SK-N-MC (cell line): ENCODE measurements at places on chromosomes 1 and 21.

- DNase-seq, result no peak
Observed at GRCh38 chr1:234216116-234216703, 157.0 kb upstream of the COA6 start.

GRCh38 chr1:18880585-18880984 lies 21.1 kb upstream of the TAS1R2 start:
- no peak for DNase-seq

DNA sequence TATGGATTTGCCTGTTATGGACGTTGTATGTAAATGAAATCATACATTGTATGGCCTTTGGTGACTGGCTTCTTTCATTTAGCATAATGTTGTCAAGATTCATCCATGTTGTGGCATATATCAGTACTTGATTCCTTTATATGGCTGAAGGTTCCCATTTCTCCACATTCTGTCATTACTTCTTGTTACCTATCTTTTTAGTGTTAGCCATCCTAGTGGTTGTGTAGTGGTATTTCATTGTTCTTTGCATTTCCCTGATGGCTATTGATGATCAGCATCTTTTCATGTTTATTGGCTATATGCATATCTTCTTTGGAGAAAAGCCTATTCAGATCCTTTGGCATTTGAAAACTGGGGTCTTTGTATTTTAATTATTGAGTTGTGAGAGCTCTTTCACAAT lies 39.8 kb upstream of the PODN start:
- DNase-seq, result no peak

- DNase-seq, result no peak
Observed at GRCh38 chr1:116698244-116698595, 30.7 kb upstream of the IGSF3 start.

DNA sequence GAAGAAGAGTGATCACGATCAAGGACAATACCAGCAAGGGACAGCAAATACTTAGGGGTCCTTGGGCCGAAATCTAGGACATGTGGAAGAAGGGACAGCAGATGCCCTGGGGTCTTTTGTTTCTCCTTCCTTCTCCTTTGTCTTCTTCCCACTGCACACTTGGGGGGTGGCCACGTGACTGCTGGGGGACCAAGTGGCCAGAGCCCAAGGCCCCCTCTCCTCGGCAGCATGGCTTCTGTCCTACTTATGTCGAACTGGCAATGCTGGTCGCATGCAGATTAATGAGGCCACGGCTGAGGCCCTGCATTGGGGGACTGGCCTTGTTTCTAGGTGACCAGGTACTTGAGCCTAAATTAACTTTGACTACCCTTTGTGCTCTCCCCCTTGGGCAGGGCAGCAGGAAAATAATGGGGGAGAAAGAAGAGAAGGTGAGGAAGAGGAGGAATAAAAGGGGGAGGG lies 83.0 kb downstream of the GRIK3 start:
- no peak for DNase-seq

- no peak for DNase-seq
Observed at GRCh38 chr1:145720556-145720877, 1.2 kb downstream of the CD160 start.

GRCh38 chr21:46284077-46284644 lies 1.2 kb downstream of the MCM3AP start:
- no peak for DNase-seq

DNA sequence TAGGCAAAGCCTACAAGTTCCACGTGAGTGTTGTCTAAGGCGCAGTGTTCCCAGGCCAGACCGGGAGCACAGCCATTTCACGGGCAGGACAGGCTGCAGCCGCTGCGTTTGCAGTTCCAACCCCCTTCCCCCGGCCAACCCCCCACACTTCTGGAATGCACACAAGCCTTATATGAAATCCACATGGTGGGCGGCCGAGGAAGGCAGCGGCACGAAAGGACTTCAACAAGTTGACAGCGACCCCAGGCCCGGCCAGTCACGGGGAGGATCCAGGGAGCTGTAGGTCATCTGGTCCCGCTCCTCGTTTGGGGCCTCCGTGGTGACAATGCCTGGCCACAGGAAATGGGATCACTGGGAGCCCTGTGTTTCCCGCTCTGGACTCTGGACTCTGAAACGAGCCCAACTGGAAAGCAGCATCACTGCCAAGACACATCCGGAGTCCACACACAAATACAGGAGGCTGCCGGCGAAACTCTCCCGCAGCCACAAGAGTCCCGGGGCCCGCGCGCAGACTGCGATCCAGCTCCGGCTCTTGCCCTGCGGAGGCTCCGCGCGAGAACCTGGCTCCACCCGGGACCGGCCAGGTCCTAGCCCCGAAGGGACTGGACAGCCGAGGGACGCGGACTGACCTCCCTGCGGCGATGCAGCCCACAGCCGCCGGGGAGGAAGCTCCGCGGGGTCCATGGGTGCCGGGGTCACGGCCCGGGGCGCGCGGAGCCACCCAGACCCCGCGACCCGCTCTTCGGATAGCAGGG lies 794 bp downstream of the NID1 start:
- no peak for DNase-seq

- no peak for DNase-seq
Observed at GRCh38 chr1:188763541-188763940, 1714.1 kb downstream of the BRINP3 start.

DNA sequence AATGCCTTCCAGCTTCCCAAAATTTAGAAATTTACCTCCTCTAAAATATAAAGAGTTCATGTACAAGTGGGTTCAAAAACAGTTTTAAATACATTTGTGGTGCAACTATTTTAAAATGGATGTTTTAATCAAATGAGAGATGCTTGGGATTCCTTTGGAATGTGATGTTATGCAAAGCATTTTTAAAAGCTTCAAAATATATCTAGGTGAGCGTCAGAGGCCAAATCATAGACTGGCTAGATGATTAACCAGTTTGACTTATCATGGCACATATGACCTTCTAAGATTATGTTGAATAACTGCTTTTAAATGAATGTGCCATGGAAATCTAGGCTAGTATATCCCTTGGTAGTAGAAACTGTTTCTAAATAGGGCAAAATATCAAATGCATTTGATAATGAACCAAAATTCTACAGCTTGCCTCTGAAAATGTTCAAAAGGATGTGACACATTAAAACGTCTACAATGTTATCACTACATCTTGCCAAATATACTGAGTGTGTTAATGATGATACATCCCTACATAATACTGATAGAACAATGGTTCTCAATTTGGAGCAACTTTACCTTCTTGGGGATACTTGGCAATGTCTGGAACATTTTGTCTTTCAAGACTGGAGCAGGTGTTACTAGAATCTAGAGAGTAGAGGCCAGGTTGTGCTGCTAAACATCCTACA lies 650.9 kb upstream of the ADGRL2 start:
- DNase-seq, result no peak

DNA sequence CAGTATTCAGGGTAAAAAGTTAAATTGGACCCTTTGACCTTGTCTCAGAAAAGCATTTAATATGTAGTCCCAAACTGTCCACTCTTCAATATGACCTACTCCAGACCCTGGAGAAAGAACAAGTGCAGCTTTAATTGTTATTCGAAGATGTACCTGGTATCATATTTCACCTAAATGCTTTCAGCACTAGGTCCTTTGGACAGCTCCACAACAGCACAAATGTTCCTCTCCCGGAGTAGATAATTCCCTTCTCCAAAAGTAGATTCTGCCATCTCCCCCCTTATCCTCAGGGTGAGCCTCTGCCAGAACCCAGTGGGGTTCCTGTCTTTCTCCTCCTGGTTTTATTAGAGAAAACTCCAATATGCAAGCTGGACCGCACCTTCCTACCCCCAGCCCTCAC lies 104.5 kb upstream of the AJAP1 start:
- DNase-seq, result no peak

DNA sequence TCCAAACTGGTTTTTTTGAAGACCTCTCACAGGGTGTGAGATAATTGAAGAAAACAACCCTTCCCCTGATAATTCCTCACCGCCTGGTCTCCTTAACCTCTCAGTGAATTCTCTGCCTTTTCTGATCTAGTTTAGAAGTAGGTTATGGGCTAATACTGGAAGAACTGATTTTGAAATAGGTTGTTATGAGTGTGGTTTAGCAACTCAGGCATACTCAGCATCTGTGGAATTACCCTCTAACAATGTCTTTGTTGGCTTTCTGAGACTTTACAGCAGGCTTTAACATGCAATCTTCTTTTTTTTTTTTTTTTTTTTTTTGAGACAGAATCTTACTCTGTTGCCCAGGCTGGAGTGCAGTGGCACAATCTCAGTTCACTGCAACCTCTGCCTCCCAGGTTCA lies 10.3 kb upstream of the PLD5 start:
- no peak for DNase-seq

GRCh38 chr1:14812189-14812588 lies 213.7 kb downstream of the KAZN start:
- no peak for DNase-seq

DNA sequence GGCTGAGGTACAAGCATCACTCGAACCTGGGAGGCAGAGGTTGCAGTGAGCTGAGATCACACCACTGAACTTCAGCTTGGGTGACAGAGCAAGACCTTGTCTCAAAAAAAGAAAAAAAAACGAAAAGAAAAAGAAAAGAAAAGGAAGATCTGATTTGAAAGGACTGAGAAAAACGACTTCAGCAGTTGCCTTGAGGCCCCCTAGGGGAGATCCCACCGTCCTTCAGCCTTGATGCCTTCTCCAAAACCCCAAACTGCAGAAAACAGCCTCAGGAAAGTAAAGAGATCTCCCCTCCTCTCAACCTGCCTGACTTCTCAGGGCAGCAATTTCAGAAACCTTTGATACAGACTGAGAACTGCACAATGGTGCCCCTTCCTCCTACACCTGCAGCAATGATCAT lies 50.9 kb upstream of the BCAR3 start:
- DNase-seq, result no peak

- no peak for DNase-seq
Observed at GRCh38 chr1:32014199-32014947, 705 bp downstream of the KHDRBS1 start.

DNA sequence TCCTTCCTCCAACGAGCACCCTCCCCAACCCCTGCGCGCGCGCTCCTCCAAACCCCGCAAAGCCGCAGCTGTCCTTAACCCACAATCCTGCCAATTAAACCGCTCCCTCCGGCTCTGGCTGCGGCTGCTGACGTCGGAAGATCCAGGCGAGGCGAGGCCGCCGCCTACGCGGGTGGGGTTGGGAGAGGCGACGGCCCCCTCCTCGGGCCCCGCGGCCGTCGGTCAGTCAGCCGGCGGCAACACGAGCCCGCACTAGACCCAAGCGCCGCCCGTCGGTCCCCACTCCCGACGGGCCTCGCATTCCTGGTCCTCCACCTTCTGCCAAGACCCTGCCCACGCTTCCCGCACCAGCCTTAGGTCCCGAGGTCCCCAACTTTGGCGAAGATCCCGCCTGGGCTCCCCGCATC lies 75.4 kb downstream of the VWA5B1 start:
- DNase-seq, result no peak

DNA sequence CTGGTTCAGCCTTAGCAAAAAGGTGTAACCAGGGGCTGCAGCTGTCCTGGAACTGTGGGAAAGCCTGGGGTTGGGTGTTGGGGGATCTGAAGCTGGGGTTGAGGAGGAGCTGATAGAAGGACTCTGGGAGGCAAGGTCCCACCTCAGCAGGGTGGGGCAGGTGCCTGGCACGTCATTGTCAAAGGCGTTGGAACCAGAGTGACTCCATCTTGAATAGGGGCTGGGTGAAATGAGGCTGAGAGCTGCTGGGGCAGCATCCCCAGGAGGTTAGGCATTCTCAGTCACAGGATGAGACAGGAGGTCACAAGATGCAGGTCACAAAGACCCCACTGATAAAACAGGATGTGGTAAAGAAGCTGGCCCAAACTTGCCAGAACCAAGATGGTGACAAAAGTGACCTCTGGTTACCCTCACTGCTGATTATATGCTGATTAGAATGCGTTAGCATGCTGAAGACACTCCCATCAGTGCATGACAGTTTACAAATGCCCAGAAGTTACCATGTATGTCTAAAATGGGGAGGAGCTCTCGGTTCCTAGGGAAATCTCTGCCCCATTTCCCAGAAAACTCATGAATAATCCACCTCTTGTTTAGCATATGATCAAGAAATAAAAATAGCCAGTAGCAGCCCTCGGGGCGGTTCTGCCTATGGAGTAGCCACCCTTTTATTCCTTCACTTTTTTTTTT lies 85.4 kb downstream of the IER5 start:
- no peak for DNase-seq

- DNase-seq, result no peak
Observed at GRCh38 chr1:64194168-64195080, 9.0 kb upstream of the UBE2U start.

- DNase-seq, result no peak
Observed at GRCh38 chr1:204192046-204192445, 4.2 kb downstream of the KISS1 start.

DNA sequence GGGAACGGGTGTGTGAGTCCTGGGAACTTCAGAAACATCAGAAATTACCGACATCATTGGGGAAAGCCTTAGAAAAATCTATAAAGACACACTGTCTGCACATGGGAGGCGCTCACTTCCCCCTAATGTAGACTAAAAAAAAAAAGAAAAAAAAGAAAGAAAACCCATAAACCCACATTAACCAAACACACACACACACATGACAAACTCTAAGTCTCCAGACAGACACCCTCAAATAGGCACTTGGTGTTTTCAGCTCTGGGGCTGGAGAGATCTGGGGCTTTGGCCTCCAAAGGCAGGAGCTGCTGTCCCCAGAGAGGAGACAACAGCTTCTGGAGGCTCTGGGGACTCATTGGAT lies 13.2 kb upstream of the SDHB start:
- DNase-seq, result no peak

DNA sequence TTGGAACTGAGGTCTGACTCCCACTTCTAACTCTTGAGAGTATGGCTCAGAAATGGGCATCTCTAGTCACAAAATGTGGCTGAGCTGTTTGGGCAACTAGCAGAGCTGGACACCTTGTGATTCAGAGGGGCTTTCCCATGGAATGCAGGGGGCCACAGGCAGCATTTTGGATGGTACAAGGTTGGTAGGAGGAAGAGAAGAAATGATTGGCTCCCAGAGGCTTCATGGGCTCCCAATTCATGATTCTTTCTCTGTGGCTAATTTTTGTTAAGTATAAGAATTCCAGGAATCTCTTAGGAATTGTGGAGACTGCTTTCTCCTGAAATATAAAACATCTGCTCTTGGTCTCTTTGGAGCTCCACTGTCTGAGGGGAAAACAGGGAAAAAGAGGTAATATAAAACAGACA lies 49.7 kb downstream of the PBX1 start:
- no peak for DNase-seq

GRCh38 chr1:207837673-207838072 lies 73.3 kb downstream of the CD34 start:
- DNase-seq, result no peak

- no peak for DNase-seq
Observed at GRCh38 chr1:210098356-210098755, 134.2 kb upstream of the SERTAD4 start.

DNA sequence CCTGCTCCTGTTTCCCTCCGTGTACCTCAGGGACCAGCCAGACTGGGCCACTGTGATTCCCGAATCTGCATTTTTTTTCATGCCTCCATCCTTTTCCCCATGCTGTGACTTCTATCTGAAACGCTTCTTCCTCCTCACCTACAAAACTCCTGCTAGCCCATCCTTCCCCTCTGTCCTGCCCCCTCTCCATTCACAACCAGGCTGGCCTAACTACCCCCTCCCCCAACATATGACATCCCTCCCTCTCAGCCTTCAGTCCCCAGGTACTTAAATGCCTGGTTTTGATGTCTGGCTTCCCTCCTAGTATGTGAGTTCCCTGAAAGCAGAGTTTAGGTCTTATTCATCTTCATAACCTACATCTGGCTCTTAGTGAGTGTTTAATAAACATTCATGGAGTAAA lies 82.7 kb downstream of the TAS1R2 start:
- no peak for DNase-seq
